ENCODE measurements at places on chromosomes 11 and 22.

DNA sequence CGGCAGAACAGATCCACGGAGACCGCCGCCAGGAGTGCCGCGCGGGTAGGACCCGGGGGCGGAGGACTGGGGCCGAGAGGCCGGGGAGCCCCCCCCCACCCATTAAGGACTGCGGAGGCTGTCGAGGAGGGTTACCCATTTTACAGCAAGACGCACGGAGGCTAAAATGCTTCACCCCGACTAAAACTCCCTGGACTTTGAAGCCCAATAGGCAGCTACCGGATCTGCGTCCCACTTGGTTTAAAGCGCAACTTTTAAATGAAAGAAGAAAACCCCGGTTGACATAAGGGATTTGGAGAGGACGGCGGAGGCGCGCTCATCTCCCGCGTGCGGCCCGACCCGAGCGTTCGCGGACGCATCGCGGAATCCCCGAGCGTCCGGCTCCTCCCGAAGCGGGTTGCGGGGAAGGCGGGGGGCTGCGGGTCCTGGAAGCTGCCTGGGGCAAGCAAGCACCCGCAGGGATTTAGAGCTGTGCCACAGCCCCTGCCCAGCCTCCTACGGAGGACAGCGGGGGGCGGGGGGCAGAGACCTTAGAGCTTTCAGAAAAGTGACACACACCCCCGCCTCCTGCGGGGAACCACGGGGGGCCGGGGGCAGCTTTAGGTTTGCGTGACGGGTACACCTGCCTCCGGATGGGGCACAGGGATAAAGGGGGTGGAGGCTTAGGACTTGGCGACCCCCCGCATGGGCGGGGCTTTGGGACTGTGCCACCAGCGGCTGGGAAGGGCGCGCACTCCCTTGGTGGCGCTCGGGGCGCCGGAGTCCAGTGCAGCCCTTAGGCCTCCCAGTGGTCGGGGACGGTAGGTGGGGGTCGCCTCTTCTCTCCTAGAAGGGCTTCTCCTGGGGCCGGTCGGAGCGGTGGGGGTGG is 760 bp upstream of the CELSR1 start:
- no peak for DNase-seq

DNA sequence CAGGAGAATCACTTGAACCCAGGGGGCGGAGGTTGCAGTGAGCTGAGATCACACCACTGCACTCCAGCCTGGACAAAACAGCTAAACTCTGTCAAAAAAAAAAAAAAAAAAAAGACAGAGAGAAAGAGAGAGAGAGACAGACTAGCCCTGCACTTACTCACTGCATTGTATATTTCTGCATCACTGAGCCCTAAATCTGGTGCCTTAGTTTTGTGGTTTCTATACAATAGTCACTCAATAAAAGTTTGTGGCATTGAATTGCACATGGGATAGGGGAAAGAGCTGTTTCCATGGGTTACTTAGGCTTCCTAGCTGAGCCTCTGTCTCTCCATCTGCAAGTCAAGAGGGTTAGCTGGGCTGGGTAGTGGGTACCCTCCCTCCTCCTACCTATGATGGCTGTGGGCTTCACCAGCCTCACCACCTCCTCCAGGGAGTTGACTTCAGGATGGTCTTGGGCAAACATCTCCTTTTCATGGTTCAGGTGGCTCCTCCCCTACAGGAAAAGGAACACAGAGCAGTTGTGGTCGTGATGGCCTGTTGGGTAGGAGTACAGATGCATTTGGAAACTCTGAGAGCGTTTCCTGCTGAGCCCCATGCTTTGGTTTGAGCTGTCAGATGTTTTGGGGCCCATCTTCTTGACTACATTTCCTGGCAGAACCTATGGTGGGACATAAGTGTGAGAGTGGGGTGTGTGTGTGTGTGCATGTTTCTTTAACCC is 73.2 kb downstream of the CCDC81 start:
- DNase-seq = no peak

DNA sequence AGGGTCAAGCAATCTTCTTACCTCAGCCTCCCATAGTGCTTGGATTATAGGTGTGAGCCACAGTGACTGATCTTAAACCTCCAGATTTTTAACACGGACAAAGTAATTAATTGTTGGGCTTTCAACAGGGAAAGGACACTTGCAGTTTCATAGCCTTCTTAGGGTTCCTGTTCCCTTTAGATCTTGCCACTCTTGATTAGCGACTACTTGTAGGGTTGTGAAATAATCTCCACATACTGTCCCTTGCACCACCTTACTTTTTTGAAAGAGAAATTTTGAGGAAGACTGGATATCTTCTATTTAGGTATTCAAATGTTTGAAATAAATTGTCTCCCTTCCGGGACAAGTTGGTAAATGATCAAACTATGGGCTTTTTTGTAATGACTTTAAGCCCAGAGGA is 7.6 kb downstream of the MS4A4E start:
- no peak for DNase-seq

GRCh38 chr11:18468961-18469360 is 13.3 kb downstream of the LDHAL6A start:
- no peak for DNase-seq

GRCh38 chr11:12862696-12863469 is 146.2 kb upstream of the RASSF10 start:
- DNase-seq = peak; percentile 25

- no peak for DNase-seq
Measured at GRCh38 chr11:25039165-25039564, 542.3 kb downstream of the LUZP2 start.

GRCh38 chr22:44578110-44578457 is 80.1 kb upstream of the RTL6 start:
- no peak for DNase-seq

GRCh38 chr11:98561252-98561651 is 459.5 kb upstream of the CNTN5 start:
- DNase-seq = no peak

DNA sequence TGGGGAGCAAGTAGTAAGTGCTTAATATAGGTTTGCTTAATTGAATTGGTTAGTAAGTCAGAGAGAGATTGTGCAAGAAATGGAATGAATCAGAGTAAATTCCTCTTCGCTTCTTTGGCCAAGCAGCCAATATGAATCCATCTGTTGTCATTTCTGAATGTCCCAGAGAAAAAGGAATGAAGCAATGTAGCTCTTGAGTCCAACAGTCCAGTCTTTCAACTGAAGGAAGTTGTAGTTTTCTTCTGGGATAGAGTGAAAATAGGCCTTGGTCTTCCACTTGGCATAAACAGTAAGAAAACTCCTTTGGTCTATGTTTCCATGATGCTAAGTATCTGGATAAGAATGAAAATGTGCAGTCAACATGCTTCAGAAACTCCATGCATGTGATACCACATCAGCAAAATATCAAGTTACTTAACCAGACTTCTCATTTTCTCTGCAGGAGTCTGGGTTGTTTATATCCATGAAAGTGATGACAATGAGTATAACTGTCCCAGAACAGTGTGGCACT is 1.8 kb upstream of the FIBIN start:
- DNase-seq = no peak

DNA sequence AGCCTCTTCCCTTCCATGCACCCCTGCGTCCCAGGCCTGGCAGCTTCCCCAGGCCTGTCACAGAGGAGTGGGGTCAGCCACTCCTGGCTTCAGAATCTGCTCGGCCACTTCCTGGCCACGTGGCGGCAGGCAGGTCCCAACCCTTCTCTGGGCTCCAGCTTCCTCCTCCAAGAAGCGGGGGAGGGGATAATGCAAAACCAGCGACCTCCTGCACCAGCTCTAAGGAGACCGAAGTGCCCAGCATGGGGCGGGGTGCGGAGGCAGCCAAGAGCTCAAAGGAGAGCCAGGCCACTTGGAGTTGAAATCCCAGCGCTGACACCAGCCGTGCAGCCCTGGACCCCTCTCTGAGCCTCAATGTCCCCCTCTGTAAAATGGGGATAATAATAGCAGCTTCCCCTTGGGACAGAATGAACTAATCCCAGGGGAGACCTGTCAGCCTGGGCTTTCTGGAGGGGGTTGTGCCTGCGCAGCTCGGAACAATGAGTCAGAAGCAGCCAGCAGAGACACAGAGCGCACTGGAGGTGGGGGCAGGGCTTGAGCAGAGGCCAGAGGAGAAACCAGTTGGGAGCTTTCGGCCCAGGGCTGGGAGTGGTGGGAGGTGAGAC is 22.8 kb upstream of the PICK1 start:
- peak; percentile 92 for DNase-seq

GRCh38 chr11:102465696-102466095 is 13.1 kb upstream of the TMEM123 start:
- DNase-seq = no peak

DNA sequence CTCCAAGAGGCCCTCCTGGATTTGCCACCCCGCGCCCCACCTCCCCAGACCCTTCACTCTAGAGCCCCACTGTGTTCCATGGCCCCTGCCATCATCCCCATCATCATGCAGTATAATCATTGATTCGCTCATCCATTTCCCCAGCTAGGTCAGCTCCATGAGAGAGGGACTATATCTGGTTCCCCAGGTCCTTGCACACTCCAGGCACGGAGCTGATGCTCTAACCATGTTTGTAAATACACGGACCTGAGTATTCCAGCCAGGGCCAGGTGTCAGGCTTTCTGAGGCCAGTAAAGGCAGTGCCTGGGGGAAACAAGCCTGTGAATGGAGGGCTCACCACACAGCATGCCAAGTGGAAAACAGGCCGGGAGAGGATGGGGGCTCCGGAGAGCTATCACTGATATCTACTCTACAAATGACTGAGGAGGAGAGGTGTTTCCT is 27.1 kb upstream of the OAF start:
- no peak for DNase-seq

GRCh38 chr11:112839051-112839450 is 122.2 kb upstream of the NCAM1 start:
- no peak for DNase-seq

- no peak for DNase-seq
Measured at GRCh38 chr11:60879104-60879503, 11.8 kb downstream of the ZP1 start.

DNA sequence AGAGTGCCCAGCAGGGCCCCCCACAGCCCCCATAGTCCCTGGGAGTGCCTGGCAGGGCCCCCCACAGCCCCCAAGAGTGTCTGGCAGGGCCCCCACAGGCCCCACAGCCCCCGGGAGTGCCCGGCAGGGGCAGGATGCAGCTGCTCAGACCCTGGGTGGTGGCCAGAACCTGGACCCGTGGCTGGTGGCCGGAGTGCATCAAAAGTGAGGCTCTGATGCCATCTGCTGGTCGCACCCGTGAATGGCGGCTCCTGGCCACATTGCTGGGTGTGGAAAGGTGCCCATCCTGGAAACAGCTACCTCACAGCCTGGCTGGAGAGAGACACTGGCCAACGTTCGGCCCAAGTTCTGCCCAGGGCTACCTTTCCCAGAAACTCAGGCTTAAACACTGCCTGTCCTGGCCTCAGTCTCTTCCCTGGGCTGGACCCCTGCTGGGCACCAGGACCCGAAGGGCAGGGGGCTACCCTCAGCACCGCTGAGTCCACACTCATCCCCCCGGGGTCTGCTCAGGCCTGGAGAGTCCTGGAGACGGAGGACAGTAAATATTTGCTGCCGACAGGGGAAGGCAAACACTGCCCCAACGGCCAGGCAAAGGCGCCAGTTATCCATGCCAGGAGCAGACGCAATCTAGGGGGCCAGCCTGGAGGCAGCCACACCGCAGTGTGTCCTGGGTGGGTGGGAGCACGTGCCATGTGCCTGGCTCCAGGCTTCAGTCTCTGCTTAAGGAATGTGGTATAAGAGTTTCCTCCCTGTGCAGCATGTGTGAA is 4.4 kb downstream of the INS start:
- peak; percentile 66 for DNase-seq

- no peak for DNase-seq
Measured at GRCh38 chr11:62315431-62315830, 16.6 kb upstream of the SCGB1D4 start.

GRCh38 chr11:122764371-122765090 is 73.8 kb upstream of the CRTAM start:
- no peak for DNase-seq

DNA sequence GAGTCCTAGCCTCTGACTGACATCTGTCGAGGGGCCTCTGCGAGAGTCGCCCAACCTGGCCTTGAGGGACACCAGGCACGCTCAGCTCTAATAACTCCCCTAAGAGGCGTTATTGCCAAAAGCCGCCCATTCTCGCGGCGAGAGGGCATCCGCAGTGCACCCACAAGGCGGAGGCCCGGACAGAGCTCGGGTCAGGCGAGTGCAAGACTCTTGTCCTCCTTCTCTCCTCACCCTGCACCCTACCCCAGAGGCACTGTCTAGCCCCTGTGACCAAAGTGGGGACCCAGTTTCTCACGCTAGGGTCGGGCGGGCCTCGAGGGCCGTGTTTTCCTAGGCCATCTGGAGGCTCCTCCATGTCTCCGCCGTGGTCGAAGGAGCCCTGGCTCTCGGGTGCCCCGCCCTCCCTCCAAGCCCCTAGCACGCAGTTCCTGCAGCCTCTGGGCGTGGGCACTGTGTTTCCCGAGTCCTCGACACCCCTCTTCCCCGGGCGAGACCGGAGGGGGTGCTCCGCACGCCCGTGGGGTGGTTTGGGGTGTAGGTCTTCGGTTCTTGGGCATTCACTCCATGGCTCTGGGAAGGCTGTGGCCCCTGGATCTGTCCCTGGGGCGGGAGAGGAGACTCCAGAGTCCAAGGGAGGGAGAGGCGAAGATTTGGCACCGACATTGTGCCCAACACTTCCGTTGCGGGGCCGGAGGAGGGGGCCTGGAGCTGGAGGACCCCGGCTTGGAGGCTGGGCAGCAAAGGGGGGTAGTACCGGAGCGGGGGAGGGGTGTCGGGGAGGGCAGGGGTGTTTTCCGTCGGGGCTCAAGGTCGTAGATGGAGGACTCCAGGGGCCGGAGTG is 1.0 kb downstream of the CHRM4 start:
- no peak for DNase-seq

- DNase-seq = no peak
Measured at GRCh38 chr11:132114185-132114584, 743.8 kb downstream of the NTM start.

DNA sequence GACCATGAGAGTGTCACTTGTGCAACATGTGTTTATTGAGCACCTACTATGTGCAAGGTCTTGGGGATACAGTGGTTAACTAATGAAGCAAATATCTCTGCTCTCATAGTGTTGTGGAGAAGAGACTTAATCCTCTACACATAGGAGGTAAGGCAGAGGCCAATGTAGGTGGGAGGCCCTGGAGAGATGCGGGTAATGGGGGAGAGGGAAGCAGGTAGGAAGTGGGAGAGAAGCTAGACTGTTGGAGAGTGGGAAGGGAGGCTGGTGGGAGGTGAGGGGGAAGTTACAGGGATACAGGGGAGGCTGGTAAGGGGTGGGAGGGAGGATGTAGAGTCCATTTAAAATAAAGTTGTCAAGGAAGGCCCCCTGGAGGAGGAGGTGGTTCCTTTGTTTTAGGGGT is 240.0 kb downstream of the MIAT start:
- DNase-seq = no peak

DNA sequence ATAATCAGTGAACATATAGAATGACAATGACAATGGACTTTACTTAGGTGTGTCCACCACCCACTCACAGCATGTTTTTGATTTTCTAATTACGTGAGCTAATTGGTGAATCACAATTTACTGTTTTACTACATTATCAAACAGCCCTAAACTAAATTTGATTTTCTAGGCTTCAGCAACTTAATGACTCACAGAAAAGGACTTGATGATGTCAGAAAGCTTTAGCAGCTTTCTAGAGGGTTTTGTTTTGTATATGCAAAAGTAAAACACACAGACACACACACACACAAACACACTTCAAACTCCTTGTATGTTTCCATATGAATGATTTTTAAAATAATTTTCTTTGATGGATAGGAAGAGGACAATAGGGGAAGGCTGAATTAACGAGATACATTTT is 878.6 kb upstream of the CCDC90B start:
- DNase-seq = no peak

- DNase-seq = no peak
Measured at GRCh38 chr11:15568440-15568839, 453.7 kb downstream of the INSC start.

Data from anterior cingulate cortex (tissue), 58 donors.